ENCODE measurements at places on chromosomes 12 and 14. TPM values are rescaled to one million over a fixed set of nuclear protein-coding genes. Genes with fewer than 3 reads are reported as not detected.

- no peak for DNase-seq
- H3K36me3 ChIP-seq = no peaks in the 10 kb centered on the region
- H3K27me3 ChIP-seq = no peaks in the 10 kb centered on the region
- no peak overlapping the region for H3K4me3 ChIP-seq
These were observed 41.3 kb upstream of the LMNTD1 start for GRCh38 chr12:25594376-25594775.

GRCh38 chr12:5027046-5027821 lies 16.4 kb upstream of the KCNA5 start:
- DNase-seq = no peak
- H3K27ac ChIP-seq = no peak overlapping the region
- H3K4me3 ChIP-seq = no peak overlapping the region

- peak overlapping the region; percentile 6 for H3K27ac ChIP-seq
- no peaks in the 10 kb centered on the region for H3K36me3 ChIP-seq
- no peaks in the 10 kb centered on the region for H3K4me1 ChIP-seq
- H3K27me3 ChIP-seq = no peaks in the 10 kb centered on the region
These were observed 126.4 kb downstream of the ATP23 start for GRCh38 chr12:58067610-58068387.

GRCh38 chr12:3298603-3299002 lies 192.4 kb upstream of the PRMT8 start:
- DNase-seq = no peak
- no peaks in the 10 kb centered on the region for H3K36me3 ChIP-seq
- H3K4me1 ChIP-seq = no peaks in the 10 kb centered on the region
- no peaks in the 10 kb centered on the region for H3K27me3 ChIP-seq
- H3K4me3 ChIP-seq = no peak overlapping the region

DNA sequence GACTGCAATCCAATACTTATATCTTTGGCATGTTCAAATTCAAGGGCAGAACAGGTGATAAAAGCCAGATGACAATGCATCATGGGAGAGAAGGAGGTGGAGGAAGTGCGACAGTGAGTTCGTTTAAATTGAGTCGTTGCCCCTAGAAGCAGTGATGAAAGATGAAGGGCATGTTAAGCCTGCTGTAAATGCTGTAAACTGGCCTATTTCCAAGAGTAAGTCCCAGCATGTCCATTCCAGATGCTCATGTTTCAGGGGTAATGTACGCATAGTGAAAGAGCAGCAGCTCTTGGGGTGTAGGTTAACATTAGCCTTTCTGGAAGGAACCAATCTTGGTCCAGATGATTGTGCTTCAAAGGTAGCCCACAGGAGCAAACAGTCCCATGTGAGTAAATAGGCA lies 97.1 kb downstream of the C2CD5 start:
- H3K27ac ChIP-seq = no peak overlapping the region
- H3K36me3 ChIP-seq = no peaks in the 10 kb centered on the region
- H3K4me3 ChIP-seq = no peak overlapping the region
- DNase-seq = no peak

Gene GPRC5D
- total RNA-seq = not detected

Gene RHOJ
- total RNA-seq = 12.5 TPM

Gene DLK1
- total RNA-seq = not detected
